ENCODE measurements at places on chromosomes 5 and 9. TPM values are rescaled to one million over a fixed set of nuclear protein-coding genes. Genes with fewer than 3 reads are reported as not detected.

DNA sequence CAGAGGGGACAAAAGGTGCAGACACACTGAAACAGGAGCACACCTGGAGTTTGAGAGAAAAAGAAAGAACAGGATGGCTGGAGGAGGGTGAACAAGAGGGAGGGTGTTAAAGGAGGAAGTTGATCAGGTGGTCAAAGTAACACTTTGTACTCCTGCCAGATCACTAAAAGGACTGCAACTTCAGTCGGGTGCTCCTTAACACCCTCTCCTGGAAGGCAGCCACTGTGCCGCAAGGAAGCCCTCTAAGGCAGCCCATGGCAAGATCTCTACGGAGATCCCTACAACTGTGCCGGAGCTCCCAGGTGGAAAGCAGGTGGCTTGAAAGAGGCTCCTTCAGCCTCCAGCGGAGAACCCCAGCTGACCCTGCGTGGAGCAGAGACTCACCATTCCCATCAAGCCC, 124.4 kb upstream of the MSX2 start:
- no peak overlapping the region for H3K27ac ChIP-seq
- H3K4me3 ChIP-seq = no peak overlapping the region
- H3K36me3 ChIP-seq = no peaks in the 10 kb centered on the region
- H3K27me3 ChIP-seq = no peaks in the 10 kb centered on the region
- no peaks in the 10 kb centered on the region for H3K4me1 ChIP-seq

GRCh38 chr9:35001285-35001677, 11.7 kb downstream of the DNAJB5 start:
- no peaks in the 10 kb centered on the region for H3K36me3 ChIP-seq
- DNase-seq = no peak
- H3K4me1 ChIP-seq = no peaks in the 10 kb centered on the region

GRCh38 chr5:1747803-1748085, 51.9 kb downstream of the MRPL36 start:
- H3K4me3 ChIP-seq = no peak overlapping the region
- DNase-seq = no peak
- no peak overlapping the region for H3K27ac ChIP-seq
- H3K4me1 ChIP-seq = no peaks in the 10 kb centered on the region
- H3K27me3 ChIP-seq = no peaks in the 10 kb centered on the region
- H3K36me3 ChIP-seq = no peaks in the 10 kb centered on the region

DNA sequence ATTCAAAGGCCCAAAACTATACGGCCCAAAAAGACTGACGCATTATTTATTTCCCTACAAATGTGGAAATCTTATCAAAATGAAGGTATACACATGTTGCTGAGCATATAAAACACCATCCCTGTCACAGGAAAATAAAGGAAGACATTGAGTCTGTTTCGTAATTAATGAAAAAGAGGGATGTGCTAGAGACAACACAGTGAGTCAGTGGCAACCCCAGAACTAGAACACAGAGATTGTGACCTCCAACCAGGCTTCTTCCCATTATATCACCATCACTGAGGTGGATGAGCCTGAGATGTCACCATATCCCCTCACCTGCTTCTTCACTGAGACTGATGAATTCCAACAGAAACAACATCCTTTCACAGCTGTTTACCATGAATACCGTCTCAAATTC, 3.8 kb downstream of the NDUFA8 start:
- H3K27ac ChIP-seq = no peak overlapping the region
- H3K4me1 ChIP-seq = peaks cover 16% of the 10 kb centered on the region
- no peak overlapping the region for H3K4me3 ChIP-seq
- DNase-seq = no peak
- H3K36me3 ChIP-seq = no peaks in the 10 kb centered on the region

- no peaks in the 10 kb centered on the region for H3K36me3 ChIP-seq
- H3K4me1 ChIP-seq = no peaks in the 10 kb centered on the region
- no peak overlapping the region for H3K4me3 ChIP-seq
- H3K27me3 ChIP-seq = no peaks in the 10 kb centered on the region
Observed at GRCh38 chr9:11163843-11164242, 551.0 kb upstream of the PTPRD start.

- no peaks in the 10 kb centered on the region for H3K27me3 ChIP-seq
- DNase-seq = no peak
- no peaks in the 10 kb centered on the region for H3K36me3 ChIP-seq
- H3K4me3 ChIP-seq = no peak overlapping the region
Observed at GRCh38 chr5:104611135-104611767, 1048.7 kb upstream of the NUDT12 start.

DNA sequence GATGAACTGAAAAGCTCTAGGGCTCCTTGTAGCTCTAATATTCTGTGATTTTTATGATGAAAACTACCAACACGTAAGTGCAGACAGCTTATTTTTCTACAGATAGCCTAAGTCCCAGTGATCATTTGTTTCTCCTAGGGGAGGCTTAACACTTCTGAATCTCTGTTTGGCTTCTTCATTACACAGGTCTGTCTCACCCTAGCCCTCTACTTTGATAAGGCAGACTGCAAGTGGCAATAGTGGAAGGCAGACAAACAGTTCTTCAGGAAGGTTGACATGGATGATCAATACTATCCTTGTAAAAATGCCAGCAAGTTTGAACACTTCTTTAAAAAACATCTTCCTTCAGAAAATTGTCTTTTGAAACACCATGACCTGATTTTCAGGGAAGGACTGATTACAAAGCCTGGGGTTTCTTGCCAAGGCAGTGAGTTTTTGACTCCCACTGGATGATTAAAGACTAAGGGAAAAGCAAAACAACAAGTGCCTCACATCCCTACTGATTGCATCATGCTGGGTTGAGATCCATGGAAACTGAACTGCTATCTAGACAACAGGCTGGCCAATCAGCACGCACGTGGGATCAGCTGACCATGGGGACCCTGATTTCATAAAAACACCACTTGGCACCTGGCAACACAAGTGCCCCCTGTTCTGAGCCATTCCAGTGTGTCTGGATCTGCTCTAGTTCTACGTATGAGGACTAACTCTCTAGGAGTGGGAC, 212.2 kb downstream of the SMARCA2 start:
- no peak overlapping the region for H3K4me3 ChIP-seq
- no peaks in the 10 kb centered on the region for H3K27me3 ChIP-seq
- H3K4me1 ChIP-seq = peaks cover 30% of the 10 kb centered on the region

DNA sequence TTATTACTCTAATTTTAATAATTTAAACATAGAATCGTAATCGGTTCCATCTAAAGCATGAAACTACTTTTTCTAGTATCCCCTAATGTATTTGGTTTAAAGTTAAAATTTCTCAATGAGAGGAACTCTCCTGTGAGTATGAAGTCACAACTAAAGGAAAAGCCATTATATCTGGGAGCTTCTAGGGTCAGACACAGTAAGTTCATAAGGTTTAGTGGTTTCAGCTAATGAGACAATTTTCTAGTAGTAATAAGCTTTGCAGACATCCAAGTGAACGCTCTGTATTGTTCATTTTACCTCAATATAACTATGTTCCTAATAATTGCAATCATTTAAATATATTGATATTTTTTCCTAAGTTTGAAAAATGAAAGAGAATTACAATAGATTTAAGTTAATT, 364.4 kb upstream of the CDH9 start:
- no peaks in the 10 kb centered on the region for H3K27me3 ChIP-seq
- no peak overlapping the region for H3K27ac ChIP-seq
- H3K4me3 ChIP-seq = no peak overlapping the region
- H3K4me1 ChIP-seq = no peaks in the 10 kb centered on the region
- DNase-seq = no peak

- H3K27me3 ChIP-seq = no peaks in the 10 kb centered on the region
- no peak overlapping the region for H3K4me3 ChIP-seq
- peak overlapping the region; percentile 49 for H3K27ac ChIP-seq
- no peak for DNase-seq
- peaks cover 87% of the 10 kb centered on the region for H3K4me1 ChIP-seq
Observed at GRCh38 chr5:1106385-1107166, 5.3 kb downstream of the SLC12A7 start.

- no peaks in the 10 kb centered on the region for H3K27me3 ChIP-seq
- H3K36me3 ChIP-seq = no peaks in the 10 kb centered on the region
- H3K4me3 ChIP-seq = no peak overlapping the region
Observed at GRCh38 chr5:81859624-81860023, 108.7 kb upstream of the SSBP2 start.

- no peaks in the 10 kb centered on the region for H3K36me3 ChIP-seq
- H3K27ac ChIP-seq = no peak overlapping the region
- no peak for DNase-seq
- no peaks in the 10 kb centered on the region for H3K4me1 ChIP-seq
Observed at GRCh38 chr5:147369742-147370374, 135.0 kb downstream of the STK32A start.

GRCh38 chr9:121340676-121341392, 29.2 kb downstream of the STOM start:
- no peak for DNase-seq
- H3K36me3 ChIP-seq = no peaks in the 10 kb centered on the region
- peaks cover 14% of the 10 kb centered on the region for H3K4me1 ChIP-seq
- H3K27ac ChIP-seq = no peak overlapping the region

GRCh38 chr5:113985505-113985904, 376.4 kb upstream of the KCNN2 start:
- H3K27me3 ChIP-seq = no peaks in the 10 kb centered on the region
- peak overlapping the region; percentile 27 for H3K27ac ChIP-seq
- DNase-seq = no peak
- peaks cover 5% of the 10 kb centered on the region for H3K4me1 ChIP-seq
- no peaks in the 10 kb centered on the region for H3K36me3 ChIP-seq
- H3K4me3 ChIP-seq = no peak overlapping the region

GRCh38 chr5:3639175-3639574, 43.5 kb downstream of the IRX1 start:
- no peak for DNase-seq
- H3K36me3 ChIP-seq = no peaks in the 10 kb centered on the region
- no peak overlapping the region for H3K4me3 ChIP-seq
- H3K4me1 ChIP-seq = no peaks in the 10 kb centered on the region
- no peak overlapping the region for H3K27ac ChIP-seq
- H3K27me3 ChIP-seq = no peaks in the 10 kb centered on the region

GRCh38 chr9:99807276-99807852, 14.3 kb upstream of the NR4A3 start:
- peaks cover 6% of the 10 kb centered on the region for H3K4me1 ChIP-seq
- no peaks in the 10 kb centered on the region for H3K27me3 ChIP-seq
- no peaks in the 10 kb centered on the region for H3K36me3 ChIP-seq
- no peak overlapping the region for H3K27ac ChIP-seq
- H3K4me3 ChIP-seq = no peak overlapping the region

DNA sequence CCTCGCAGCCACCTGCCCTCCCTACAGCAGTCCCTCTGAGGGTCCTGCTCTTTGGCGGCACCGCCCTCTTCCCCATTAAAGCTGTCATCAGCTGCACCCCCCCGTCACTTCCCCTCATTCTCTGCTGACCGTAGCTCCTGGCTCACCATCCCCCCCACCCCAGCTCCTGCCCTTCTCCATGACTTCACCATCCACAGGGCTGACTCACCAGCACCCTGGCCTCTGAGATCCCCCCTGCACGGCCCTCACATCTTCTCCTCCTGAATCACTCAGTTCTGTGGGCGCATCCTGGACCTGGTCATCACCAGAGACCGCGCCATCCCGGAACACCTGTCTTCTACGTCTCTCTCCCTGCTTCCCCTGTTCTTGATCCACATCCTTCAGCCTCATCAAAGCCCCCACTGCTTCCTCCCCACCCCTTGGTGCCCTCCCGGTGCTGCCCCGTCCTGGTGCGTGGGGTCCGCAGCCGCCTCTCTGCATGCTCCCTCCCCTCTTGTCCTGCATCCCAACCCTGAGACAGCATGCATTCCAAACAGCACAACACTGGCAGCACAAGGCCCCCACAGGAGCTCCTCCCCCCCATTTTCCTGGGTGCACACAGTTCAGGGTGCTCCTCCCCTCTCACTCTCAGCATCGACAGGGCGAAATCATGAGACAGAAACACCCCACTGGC, 12.9 kb downstream of the FLT4 start:
- H3K27ac ChIP-seq = no peak overlapping the region
- no peaks in the 10 kb centered on the region for H3K36me3 ChIP-seq
- DNase-seq = no peak
- no peak overlapping the region for H3K4me3 ChIP-seq
- no peaks in the 10 kb centered on the region for H3K27me3 ChIP-seq
- no peaks in the 10 kb centered on the region for H3K4me1 ChIP-seq

DNA sequence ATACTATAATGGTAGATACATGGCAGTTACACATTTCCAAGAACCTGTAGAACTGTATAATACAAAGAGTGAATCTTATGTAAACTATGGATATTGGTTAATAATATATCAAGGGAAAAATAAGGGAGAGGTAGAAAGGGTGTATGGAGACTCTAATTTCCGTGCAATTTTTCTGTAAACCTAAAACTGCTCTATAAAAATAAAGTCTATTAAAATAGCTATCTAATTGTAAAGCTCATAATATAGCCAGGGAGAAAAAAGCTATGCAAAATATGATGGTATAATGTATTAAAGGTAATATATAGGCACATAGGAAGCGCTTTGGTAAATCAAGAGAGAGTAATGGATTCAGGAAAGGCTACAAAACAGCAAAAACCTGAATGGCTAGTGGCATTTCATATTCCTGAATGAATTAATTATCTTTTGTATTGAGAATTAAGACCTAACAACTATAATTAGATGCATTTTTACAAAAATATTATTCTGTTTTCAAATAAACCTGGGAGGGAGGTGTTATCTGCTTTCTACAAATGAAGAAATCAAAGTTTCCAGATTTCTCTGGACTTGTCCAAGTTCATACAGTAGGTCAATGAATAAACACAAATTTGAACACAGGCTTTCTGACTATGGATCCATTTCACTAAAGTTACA, 22.8 kb downstream of the ANXA1 start:
- no peak overlapping the region for H3K27ac ChIP-seq
- H3K36me3 ChIP-seq = no peaks in the 10 kb centered on the region
- H3K4me1 ChIP-seq = no peaks in the 10 kb centered on the region
- no peak overlapping the region for H3K4me3 ChIP-seq

- H3K36me3 ChIP-seq = no peaks in the 10 kb centered on the region
- DNase-seq = no peak
Observed at GRCh38 chr5:133392448-133392847, 219.9 kb downstream of the FSTL4 start.

DNA sequence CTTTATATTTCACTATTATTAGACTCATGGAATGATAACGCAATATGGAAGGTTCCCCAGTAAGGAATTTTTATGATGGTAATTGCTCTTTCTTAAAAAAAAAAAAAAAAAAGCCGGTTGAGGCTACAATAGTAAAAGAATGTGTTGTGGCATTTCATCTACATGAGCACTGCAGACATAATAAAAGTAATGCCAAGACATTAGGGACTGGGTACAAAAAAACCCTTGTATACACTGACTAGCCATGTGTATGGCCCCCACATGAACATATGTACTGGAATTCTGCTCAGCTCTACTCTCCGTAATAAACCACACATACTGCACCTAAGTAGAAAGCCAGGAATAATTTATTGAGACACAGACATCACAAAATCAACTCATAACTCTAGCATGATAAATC, 218.4 kb downstream of the ADAMTS6 start:
- H3K4me3 ChIP-seq = no peak overlapping the region
- DNase-seq = no peak
- no peaks in the 10 kb centered on the region for H3K36me3 ChIP-seq
- peaks cover 4% of the 10 kb centered on the region for H3K4me1 ChIP-seq
- H3K27ac ChIP-seq = no peak overlapping the region

Gene SPATA31D4
- not detected for total RNA-seq

Gene PIP5K1B
- total RNA-seq = 3.6 TPM

Gene PTGER4
- total RNA-seq = 25.9 TPM

Gene SLC6A19
- 0.66 TPM for total RNA-seq

Gene PPWD1
- total RNA-seq = 19.1 TPM

Gene CA9
- 21.8 TPM for total RNA-seq

Measured in body of pancreas (tissue), 4 donors.